Activated naive CD4-positive, alpha-beta T cell treated with anti-CD3 and anti-CD28 coated beads for 36 hours (primary cell): ENCODE measurements at places on chromosomes 4 and X. TPM values are rescaled to one million over a fixed set of nuclear protein-coding genes. Genes with fewer than 3 reads are reported as not detected.

- no peaks in the 10 kb centered on the region for H3K36me3 ChIP-seq
- H3K4me1 ChIP-seq = peaks cover 4% of the 10 kb centered on the region
- no peak for DNase-seq
Observed at GRCh38 chrX:790783-791360, 160.3 kb downstream of the SHOX start.

- no peak overlapping the region for H3K4me3 ChIP-seq
- no peaks in the 10 kb centered on the region for H3K36me3 ChIP-seq
- no peaks in the 10 kb centered on the region for H3K4me1 ChIP-seq
- no peak for DNase-seq
- no peaks in the 10 kb centered on the region for H3K27me3 ChIP-seq
- H3K27ac ChIP-seq = no peak overlapping the region
Observed at GRCh38 chrX:36909676-36910030, 98.5 kb upstream of the FAM47C start.

DNA sequence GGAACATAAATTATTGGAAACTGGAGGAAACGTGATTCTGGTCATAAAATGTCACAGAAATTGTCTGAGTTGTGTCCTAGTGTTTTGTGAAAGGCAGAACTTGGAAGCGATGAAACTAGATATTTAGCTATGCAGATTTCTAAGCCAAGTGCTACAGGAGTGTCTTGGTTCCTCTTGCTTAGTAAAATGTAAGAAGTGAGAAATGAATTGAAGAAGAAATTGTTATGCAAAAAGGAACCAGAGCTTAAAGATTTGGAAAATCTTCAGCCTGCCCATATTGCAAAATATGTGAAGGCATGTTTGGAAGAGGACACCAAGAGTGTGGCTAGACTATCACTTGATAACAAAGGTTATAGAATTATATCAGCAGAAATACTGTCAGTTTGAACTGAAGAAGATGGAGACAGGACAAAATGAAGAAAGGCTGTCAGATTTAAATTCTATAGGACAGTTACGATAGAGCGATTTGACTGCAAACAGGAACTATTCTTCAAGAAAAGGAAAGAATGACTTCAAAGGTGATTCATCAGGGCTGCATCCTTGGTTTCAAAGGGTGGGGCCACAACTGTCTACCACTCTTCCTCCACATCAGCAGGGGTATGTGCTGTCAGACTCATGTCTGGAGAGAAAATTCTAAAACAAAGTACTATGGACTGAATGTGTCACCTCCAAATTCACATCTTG lies 9.4 kb upstream of the CDS1 start:
- no peaks in the 10 kb centered on the region for H3K36me3 ChIP-seq
- DNase-seq = peak; percentile 29
- no peak overlapping the region for H3K27ac ChIP-seq
- peaks cover 18% of the 10 kb centered on the region for H3K4me1 ChIP-seq
- H3K4me3 ChIP-seq = no peak overlapping the region

DNA sequence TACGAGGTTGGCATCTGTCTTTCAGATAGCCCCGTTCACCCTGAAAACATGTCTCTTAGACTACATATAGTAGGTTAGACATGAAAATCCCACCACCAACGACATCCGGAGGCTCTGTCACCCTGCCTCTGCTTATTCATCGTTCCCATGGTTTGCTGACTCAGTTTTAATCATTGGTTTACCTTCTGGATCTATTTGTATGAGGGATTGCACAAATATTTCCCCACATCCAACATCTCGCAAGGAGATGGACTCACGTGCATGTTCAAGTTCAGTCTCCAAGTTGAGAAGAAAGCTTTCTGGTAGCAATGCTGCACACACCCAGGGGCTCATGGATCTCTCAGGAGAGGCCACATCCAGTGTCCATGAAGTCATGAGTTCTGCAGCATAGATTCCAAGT lies 10.8 kb downstream of the CETN2 start:
- H3K27ac ChIP-seq = no peak overlapping the region
- H3K4me3 ChIP-seq = no peak overlapping the region
- peaks cover 3% of the 10 kb centered on the region for H3K27me3 ChIP-seq
- no peaks in the 10 kb centered on the region for H3K4me1 ChIP-seq
- H3K36me3 ChIP-seq = no peaks in the 10 kb centered on the region

DNA sequence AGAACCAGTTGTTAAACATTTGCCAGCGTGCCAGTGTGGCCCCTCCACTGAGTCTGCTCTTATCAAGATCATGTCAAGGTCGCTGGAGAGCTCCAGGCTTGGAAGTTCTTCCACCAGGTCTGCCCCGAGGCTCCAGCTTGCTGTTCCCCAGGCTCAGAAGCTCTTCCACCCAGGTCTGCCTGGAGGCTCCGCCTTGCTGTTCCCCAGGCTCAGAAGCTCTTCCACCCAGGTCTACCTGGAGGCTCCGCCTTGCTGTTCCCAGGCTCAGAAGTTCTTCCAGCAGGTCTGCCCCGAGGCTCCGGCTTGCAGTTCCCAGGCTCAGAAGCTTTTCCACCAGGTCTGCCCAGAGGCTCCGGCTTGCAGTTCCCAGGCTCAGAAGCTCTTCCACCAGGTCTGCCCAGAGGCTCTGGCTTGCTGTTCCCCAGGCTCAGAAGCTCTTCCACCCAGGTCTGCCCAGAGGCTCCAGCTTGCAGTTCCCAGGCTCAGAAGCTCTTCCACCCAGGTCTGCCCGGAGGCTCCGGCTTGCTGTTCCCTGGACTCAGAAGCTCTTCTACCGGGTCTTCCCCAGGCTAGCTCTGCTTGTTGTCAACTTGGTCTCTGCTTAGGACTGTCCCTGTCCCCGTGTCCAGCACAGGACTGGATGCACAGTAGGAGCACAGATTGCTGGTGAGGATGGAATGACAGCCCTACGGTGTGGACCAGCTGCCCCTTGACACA lies 54.4 kb downstream of the HMX1 start:
- H3K4me1 ChIP-seq = no peaks in the 10 kb centered on the region
- peaks cover 9% of the 10 kb centered on the region for H3K27me3 ChIP-seq
- H3K4me3 ChIP-seq = no peak overlapping the region
- no peak for DNase-seq

The ETNPPL gene
- total RNA-seq = not detected

The CDKL2 gene
- total RNA-seq = 1.2 TPM

The FGF13 gene
- total RNA-seq = not detected
